A549 treated with ZK216348 at 1 μM for 4 hours (cell line): ENCODE measurements at places on chromosomes 7 and 10. TPM values are rescaled to one million over a fixed set of nuclear protein-coding genes. Genes with fewer than 3 reads are reported as not detected.

Gene RHEB
- 109 to 175 TPM (median 141 TPM) in 5 replicates for total RNA-seq

Gene EGR2
- total RNA-seq, result 0.26 to 0.54 TPM (median 0.43 TPM) in 5 replicates

Gene AKR1D1
- not detected in 5 replicates for total RNA-seq

Gene EFCAB10
- 1.7 to 5.2 TPM (median 2.5 TPM) in 5 replicates for total RNA-seq

Gene STAMBPL1
- total RNA-seq, result 28.2 to 34.8 TPM (median 32.1 TPM) in 5 replicates

Gene GRM3
- not detected in 5 replicates for total RNA-seq

Gene RBP3
- not detected in 5 replicates for total RNA-seq

Gene C7orf33
- total RNA-seq, result not detected in 5 replicates

Gene SVOPL
- not detected in 5 replicates for total RNA-seq

Gene HMX3
- total RNA-seq, result 0.14 TPM in 1 of 5 replicates, not detected in the others

Gene WNT16
- 0.07 to 0.19 TPM (median 0.13 TPM) in 4 of 5 replicates, not detected in the other for total RNA-seq

Gene CYP2C9
- total RNA-seq, result not detected in 5 replicates

Gene SEMA3A
- 3.7 to 6.6 TPM (median 4.8 TPM) in 5 replicates for total RNA-seq

Gene ZNF117
- 0.07 to 0.29 TPM (median 0.14 TPM) in 5 replicates for total RNA-seq
